ENCODE measurements at places on chromosomes 6 and 20. TPM values are rescaled to one million over a fixed set of nuclear protein-coding genes. Genes with fewer than 3 reads are reported as not detected.

DNA sequence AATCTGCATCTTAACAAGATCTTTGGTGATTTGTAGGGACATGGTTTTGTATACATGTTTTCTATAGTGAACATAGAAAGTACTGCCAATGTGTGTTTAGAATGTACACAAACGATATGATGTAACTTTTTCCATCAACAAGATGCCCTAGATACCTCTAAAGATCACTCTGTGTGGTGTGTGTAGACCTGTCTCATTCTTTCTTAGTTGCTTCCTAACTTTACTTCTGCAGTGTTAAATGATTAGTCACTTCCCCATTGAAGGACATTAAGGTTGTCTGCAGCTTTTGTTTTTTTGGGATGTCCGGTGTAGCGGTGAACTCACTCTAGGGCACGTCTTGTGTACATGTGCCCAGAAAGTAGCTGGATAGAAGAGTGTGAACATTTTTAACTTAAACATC, 35.9 kb downstream of the CDYL start:
- DNase-seq = peak; percentile 37

NDRG3 gene
- total RNA-seq = 30.1 TPM

GRCh38 chr6:147279427-147279826, 75.2 kb downstream of the STXBP5 start:
- DNase-seq = no peak

- DNase-seq = peak; percentile 90
Observed at GRCh38 chr6:27672113-27672799, 199.4 kb upstream of the ZNF184 start.

SLC22A16 gene
- total RNA-seq = not detected

All from PC-3 (cell line).